ENCODE measurements at places on chromosomes 6 and 20.

- no peak for DNase-seq
Observed at GRCh38 chr6:155041741-155042279, 46.7 kb downstream of the TIAM2 start.

- no peak for DNase-seq
Observed at GRCh38 chr6:79628466-79629288, 2.5 kb upstream of the SH3BGRL2 start.

- DNase-seq, result no peak
Observed at GRCh38 chr20:43731469-43731868, 4.7 kb upstream of the GTSF1L start.

DNA sequence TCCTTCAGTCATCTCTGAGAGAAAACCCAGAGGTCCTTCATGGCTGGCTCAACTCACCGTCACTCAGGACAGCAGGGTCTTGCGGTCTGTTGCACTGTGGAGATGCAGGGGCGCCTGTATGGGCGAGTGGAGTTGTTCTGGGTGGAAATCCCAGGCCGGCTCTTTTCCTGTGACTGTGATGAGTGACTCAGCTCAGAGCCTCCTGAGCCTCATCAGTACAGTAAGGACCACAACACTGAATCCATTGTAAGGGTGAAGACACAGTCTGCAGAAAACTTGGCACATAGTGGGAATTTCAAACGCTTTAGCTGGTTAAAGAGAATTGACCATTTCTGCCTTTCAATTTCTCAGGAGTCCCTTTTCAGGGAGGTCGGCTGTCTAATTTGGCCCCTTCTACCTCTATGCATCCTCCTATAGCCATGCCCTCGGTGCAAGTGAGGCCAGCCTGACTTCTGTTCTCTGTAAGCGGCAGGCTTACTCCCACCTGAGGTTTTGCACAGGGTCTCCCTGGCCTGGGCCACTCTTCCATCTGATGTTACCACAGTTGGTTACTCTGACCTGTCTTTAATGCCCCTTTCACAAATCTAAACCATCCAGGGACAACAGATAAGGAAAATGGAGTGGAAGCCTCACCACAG lies 35.5 kb upstream of the TBXT start:
- DNase-seq, result no peak

Measured in GM13977 (cell line).